ENCODE measurements at places on chromosomes 3 and 15. TPM values are rescaled to one million over a fixed set of nuclear protein-coding genes. Genes with fewer than 3 reads are reported as not detected.

The KY gene
- 0.12 TPM for total RNA-seq

The LRRC34 gene
- 2.1 TPM for total RNA-seq

The C2CD4B gene
- total RNA-seq, result 0.77 TPM

The PGBD4 gene
- 0.77 TPM for total RNA-seq

The LDHAL6B gene
- not detected for total RNA-seq

The P2RY12 gene
- total RNA-seq, result 1.1 TPM

The GOLGB1 gene
- total RNA-seq, result 34.5 TPM

The VWA5B2 gene
- not detected for total RNA-seq

The CASR gene
- total RNA-seq, result not detected

The PPM1L gene
- 0.93 TPM for total RNA-seq

The DNAJA4 gene
- 2.5 TPM for total RNA-seq

The STARD9 gene
- total RNA-seq, result 3.2 TPM

The GOLGA6L4 gene
- total RNA-seq, result under 0.01 TPM

The GLDN gene
- not detected for total RNA-seq

The SI gene
- not detected for total RNA-seq

The GPR27 gene
- total RNA-seq, result not detected

The SPTBN5 gene
- total RNA-seq, result under 0.01 TPM

The P2RY14 gene
- not detected for total RNA-seq

The RBPMS2 gene
- total RNA-seq, result 0.94 TPM

The SLC24A5 gene
- total RNA-seq, result not detected

The TRPM7 gene
- total RNA-seq, result 51.8 TPM

The SH2D7 gene
- total RNA-seq, result not detected

The HES1 gene
- 4.3 TPM for total RNA-seq
